ENCODE measurements at places on chromosomes 11 and 22.

- DNase-seq = no peak
Observed at GRCh38 chr22:38180841-38181452, 683 bp downstream of the PLA2G6 start.

DNA sequence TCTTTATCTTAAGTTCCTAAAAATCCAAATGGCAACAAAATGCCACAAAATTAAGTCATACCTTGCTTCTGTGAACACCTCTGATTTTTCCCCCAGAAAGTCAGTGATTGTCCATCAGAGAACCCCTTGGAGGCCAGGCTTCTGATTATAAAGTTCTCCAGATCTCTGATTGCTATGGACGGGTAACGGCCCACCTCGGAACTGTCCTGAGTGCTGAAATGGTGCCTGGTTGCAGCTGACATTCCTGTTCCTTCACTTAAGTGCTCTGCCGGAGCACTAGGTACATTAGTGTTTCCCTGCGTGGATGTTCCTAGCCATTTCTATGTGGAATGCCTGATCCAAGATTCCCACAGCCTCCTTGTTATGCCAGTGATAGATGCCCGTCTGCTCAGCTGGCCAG, 85.0 kb downstream of the CHST1 start:
- no peak for DNase-seq

GRCh38 chr11:65591939-65592857, 3.4 kb downstream of the KCNK7 start:
- DNase-seq = no peak

DNA sequence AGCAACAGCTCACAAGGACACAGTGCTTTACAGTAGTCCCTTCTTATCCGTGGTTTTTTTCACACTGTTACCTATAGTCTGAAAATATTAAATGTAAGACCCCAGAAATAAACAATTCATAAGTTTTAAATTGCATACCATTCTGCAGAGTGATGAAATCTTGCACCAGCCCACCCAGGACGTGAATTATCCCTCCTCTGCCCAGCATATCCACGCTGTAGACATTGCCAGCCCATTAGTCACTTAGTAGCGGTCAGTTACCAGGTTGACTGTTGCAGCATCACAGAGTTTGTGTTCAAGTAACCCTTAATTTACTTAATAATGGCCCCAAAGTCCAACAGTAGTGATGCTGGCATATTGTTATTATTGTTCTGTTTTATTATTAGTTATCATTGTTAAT, 3.6 kb downstream of the CLTCL1 start:
- DNase-seq = no peak

GRCh38 chr11:42237701-42238235, 778.3 kb upstream of the LRRC4C start:
- no peak for DNase-seq

Measured in central memory CD8-positive, alpha-beta T cell (primary cell).